ENCODE measurements at places on chromosomes 4 and X.

GRCh38 chr4:84220990-84221389 is 278.1 kb downstream of the NKX6-1 start:
- no peak for DNase-seq

GRCh38 chrX:55004231-55004630 is 4.1 kb downstream of the APEX2 start:
- DNase-seq = no peak

DNA sequence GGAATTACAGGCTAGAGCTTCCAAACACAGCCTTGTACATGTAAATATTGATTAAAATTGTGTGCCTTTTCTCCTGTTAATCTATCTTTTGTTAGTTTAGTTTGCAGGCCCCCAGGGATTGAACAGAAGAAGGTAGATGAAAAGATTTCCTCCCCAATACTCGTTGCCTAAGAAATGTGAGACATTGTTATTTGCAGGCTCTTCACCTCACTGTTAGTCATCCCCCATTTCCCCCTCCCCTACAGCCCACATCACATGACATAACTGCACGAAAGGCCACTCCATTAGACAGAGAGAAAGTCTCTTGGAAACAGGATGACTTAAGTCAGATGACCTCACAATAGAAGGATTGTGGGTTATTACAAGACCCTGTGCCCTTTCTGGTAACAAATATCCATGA is 13.3 kb upstream of the MID1 start:
- DNase-seq = peak; percentile 68

DNA sequence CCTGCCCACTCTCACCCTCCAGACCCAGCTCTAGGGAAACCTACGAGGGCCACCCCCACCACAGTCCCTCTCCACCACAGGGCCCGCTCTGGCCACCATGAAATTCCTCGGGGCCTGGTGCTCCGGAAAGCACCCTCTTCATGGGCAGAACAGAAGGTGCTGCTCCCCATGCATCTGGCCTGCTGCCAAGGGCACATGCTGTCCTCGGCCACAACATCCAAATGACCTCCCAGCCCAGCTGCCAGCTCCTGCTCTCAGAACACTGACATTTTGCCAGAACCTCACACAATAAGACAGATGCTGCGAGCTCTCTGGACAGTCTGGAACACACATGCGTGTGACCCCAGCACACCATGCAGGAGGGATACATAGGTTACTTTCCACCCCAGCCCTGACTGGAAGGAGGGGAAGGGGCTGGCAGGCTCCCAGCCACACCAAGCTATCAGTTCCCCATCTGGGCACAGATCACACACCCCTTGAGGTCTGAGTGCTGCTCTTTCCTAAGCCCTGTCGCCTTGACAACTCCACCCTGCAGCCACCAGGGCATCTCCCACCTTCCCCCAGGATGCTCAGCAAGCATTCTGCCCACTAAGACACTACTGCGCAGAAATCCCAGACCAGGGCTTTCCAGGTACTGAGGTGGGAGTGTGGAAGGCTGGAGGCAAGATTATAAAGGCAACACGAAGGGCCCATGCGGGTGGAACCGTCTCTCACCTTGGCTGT is 5.8 kb downstream of the CCNQ start:
- no peak for DNase-seq

DNA sequence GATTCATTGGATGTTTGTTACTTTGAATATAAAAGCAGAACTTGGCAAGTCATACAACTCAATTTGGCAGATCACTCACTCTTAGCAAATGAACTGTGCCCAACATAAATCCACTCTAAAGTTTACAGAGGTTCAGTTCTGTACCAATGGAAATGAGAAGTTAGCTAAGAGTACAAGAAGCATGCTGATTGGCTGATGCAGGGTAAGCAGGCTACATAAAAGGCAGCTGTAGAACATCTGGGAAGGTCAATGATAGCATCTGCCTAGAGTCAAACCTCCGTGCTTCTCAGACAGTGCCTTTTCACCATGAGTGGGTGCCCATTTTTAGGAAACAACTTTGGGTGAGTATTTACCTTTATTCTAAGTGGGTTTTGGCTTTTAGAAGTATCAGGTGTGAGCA is at the start of gene TDO2:
Gene TDO2 (plus strand): TSS at position 244 of the 400 bp plus-strand sequence. CDS start 63 bp downstream, at position 307.
- DNase-seq = no peak

Measured in AG04450 (cell line).